ENCODE measurements at places on chromosomes 6 and 20.

DNA sequence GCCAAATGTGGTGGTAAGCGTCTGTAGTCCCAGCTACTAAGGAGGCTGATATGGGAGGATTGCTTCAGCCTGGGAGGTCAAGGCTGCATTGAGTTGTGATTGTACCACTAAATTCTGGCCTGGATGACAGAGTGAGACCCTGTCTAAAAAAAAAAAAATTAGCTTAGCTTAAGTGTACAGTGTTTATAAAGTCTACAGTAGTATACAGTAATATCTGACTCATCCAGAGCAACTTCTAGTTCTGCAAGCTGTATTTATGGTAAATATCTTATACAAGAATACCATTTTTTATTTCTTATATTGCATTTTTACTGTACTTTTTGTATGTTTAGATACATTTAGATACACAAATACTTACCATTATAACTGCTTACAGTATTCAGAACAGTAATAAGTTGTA lies 58.1 kb downstream of the UQCC1 start:
- DNase-seq = no peak

GRCh38 chr6:13611715-13612114 lies 3.4 kb upstream of the NOL7 start:
- DNase-seq = no peak

DNA sequence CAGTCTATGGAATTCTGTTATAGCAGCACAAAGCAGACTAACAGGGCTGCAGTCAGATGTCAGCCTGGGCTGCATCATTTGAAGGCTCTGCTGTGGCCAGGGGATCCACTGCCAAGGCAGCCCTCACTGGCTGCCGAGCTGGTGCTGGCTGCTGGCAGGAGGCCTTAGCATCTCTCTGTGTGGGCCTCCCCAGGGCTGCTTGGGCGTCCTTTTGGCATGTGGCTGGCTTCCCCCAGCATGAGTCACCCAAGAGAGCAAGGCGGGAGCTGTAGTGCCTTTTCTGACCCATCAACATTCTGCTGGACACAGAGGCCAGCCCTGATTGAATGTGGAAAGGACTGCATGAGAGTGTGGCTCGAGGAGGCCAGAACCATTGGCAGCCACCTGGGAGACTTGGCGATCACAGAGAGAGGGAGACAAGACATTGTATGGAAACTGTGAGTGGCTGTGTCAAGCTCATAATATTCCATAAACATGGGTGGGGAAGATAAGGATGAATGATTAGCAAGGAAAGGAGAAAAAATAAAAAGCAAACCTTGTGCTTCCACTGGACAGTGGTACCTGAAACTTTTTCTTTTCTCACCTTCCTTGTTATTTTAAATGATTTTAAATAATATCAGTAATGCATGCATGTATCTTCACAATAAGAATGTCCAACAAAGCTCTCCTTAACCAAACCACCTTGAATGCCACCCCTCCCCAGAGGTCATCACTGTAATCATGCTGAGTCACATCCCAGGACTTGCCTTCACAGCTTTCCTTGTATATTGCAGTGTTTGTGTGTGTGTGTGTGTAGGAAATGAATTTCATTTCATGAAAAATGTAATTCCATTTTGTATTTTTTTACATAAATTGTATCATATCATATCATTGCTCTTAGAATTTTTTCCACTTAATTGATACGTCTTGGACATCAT lies 55.0 kb upstream of the VSX1 start:
- peak; percentile 67 for DNase-seq

DNA sequence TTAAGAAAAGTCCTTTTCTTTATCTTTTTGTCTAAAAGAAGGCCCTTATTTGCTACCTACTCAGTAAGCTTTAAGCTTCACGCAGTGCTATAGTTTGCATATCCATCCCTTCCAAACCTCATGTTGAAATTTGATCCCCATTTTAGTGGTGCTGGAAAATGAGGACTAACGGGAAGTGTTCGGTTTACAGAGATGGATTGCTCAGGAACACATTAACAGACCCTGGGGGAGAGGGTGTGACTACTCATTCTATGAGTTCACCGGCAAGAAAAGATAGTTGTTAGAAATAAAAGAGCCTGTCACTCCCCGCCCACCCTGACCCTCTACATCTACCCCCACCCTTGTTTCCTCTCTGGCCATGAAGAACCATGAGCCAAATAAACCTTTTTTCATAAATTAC lies 546.2 kb downstream of the MEI4 start:
- DNase-seq = no peak

- DNase-seq = no peak
These were observed 77.5 kb upstream of the NT5E start for GRCh38 chr6:85372188-85372914.

Data from heart right ventricle (tissue), 16 donors.